ENCODE measurements at places on chromosomes 5 and 9.

GRCh38 chr5:121273833-121274433 is 577.7 kb upstream of the FTMT start:
- no peak for DNase-seq

GRCh38 chr5:15487228-15487627 is 12.8 kb upstream of the FBXL7 start:
- no peak for DNase-seq

- no peak for DNase-seq
Observed at GRCh38 chr9:90838581-90839154, 37.0 kb downstream of the SYK start.

GRCh38 chr9:116394894-116395698 is 241.5 kb downstream of the PAPPA start:
- peak; percentile 61 for DNase-seq

GRCh38 chr5:158147227-158147626 is 288.3 kb upstream of the CLINT1 start:
- no peak for DNase-seq

DNA sequence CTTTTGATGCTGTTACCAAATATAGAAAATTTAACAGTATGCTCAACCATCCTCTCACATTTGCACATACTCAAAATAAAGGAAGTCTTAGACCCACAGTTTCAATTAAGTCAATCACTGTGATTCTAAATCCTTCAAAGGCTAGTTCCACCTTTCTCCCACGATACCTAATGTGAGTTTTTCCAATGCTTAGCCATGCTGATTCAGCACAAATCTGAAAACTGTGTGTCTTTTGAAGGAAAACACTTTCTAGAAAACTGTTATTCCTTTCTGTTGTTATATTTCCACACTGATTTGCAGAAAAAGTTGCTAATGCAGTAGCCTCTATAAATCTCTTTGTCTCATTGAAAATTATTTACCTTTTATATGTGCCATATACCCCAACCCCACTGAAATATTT is 645.7 kb downstream of the PRR16 start:
- no peak for DNase-seq

GRCh38 chr9:86867804-86868313 is 79.4 kb downstream of the GAS1 start:
- peak; percentile 73 for DNase-seq

GRCh38 chr9:33014665-33015014 is 10.4 kb upstream of the DNAJA1 start:
- no peak for DNase-seq

GRCh38 chr5:154194345-154195329 is 4.1 kb downstream of the GALNT10 start:
- DNase-seq, result peak; percentile 44

GRCh38 chr5:160743027-160743426 is 109.0 kb downstream of the ATP10B start:
- DNase-seq, result no peak

GRCh38 chr9:74281674-74282073 is 215.5 kb upstream of the RORB start:
- DNase-seq, result no peak

GRCh38 chr5:2205185-2205585 is 322.5 kb upstream of the IRX4 start:
- DNase-seq, result no peak

- no peak for DNase-seq
Observed at GRCh38 chr9:85554349-85554748, 187.4 kb downstream of the AGTPBP1 start.

DNA sequence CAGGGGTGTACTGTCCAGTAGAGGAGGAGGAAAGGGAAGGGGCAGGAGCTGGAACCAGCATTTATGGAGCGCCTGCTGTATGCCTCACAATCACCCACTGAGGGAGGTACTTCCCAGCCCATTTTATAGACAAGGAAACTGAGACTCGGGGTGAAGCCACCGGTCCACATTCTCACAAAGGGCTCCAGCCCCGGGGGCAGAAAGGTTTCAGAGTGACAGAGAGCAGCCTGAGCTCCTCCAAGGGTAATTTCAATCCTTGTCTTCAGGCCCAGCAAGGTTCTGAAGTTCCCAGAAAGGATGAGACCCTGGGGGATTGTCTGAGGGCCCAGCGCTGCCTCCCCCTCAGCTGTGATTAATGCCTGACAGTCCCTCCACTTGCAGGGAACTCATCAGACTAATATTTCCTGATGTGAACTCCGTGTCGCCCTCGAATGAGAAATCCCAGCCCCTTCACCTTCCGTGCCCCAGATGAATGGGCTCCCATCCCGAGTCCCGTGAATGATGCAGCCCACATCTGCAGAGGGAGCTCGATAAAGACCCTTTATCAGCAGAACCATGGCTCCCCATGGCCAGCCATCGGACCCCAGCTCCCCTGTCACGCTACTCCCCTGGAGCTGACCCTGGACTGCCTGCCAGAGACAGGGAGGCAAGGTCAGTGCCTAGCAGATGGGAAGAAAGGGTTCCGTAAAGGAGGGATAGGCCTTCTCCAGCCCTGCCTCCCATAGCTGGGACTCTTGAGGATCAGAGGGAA is 32.1 kb upstream of the MVB12B start:
- no peak for DNase-seq

DNA sequence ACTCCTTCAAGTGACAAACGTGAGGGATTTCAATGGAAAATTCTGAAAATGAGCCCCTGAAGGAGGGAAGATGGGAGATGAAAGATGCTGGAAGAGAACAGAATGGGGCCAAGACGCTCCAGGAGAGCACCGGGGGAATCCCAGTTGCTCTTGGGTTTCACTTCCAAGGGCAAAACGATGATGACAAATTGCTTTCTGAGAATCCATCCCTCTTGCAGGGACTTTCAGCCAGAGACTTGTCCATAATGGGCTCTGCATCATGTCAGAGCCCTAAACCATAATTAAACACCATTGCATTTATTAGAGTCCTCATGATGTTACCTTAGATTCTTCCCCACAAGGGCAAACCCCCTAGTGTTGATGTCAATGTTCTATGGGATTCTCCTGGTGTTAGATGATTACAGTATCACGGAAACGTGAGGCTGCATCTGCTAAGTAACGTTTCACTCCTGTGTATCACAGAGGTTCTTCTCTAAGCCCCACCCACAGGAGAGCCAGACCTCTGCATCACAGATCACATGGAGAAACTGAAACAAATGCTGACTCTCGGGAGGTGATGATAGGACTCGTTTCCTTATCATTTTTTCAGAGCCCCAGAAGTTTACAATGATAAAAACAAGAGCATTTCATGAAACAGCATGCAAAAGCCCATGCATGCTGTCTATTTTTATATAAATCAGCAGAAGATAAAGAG is 114.4 kb downstream of the TENT4A start:
- DNase-seq, result no peak

DNA sequence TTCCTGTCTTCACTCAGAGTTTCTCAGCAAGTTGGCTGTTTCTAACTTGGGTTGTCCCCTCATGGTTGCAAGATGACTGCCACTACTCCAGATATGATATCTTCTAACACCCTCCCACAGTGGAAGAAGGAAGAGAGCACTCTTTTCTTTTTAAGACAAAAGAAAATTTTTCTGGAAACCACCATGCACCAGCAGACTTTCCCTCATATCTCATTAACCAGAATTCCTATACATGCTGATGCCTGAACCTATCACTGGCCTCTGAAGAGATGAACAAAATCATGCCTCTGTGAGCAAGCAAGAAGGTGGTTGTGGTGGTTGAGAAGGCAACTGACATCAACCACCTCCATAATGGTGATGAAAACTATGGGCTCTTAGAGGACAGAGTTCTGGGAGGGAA is 56.8 kb downstream of the FEM1C start:
- no peak for DNase-seq

GRCh38 chr5:169980418-169981053 is at the start of gene INSYN2B:
INSYN2B (minus strand) TSS chr5:169980495; CDS start chr5:169883898, 96,597 bp downstream.
- DNase-seq, result peak; percentile 51

- no peak for DNase-seq
Observed at GRCh38 chr5:175749591-175749990, 91.7 kb downstream of the HRH2 start.

DNA sequence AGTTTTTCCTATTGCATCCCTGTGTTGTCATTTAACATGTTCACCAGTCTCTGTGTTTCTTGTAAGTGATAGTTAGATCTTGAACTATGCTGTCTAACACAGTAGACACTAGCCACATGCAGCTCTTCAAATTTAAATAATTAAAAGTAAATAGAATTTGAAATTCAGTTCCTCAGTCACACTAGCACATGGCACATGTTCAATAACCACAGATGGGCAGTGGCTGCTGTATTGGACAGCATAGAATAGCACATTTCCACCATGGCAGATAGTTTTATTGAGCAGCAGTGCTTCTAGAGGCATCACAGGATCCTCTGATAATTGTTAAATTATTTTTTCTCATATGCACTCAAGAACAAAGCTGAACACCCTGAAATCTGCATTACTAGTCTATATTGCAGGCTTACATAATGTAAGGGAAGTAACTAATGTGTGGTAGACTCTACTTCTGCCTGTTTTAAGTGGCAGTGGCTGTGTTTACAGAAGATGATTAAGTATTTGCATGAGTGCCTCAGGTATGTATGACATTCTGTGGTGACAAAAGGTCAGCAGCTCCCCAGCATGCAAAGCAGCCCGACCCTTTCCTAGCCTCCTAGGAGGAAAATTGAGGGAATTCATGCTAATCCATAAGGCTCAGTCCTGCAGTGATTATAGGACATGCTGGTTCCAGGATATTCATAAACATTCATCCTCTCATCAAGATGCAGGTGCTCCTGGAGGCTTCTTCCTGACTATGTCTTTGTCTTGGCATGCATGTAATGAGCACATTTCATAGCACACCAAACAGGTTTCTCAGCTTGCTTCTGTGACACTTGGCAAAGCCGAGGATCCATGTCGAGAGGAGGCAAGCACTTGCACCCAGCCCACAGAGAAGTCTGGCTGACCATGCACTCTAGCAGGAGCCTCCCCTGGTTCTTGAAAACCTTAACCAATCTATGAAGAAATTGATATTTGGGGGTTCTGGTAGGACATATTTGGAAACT is 45.5 kb downstream of the SH3RF2 start:
- no peak for DNase-seq
